ENCODE measurements at places on chromosomes 6 and 20.

- no peak for DNase-seq
Measured at GRCh38 chr6:124420116-124420840, 542.0 kb upstream of the RNF217 start.

- DNase-seq, result no peak
Measured at GRCh38 chr6:129292836-129293235, 409.9 kb downstream of the LAMA2 start.

DNA sequence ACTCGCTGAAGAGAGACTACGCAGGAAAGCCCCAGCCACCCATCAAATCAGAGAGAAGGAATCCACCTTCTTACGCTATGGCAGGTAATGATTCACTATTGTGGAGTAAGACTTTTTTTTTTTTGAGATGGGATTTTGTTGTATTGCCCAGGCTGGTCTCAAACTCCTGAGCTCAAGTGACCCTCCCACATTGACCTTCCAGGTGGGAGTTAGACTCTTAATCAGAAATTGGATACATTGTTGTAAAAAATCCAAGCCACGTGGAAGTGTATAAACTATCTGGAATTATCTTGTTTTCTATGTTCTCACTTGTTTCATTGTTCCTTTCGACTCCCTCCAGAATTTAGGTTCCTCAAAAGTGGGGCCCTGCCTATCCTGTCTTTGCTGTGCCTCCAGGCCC lies 6.8 kb downstream of the NQO2 start:
- no peak for DNase-seq

GRCh38 chr6:26507658-26508057 lies 7.6 kb downstream of the BTN1A1 start:
- DNase-seq, result no peak

DNA sequence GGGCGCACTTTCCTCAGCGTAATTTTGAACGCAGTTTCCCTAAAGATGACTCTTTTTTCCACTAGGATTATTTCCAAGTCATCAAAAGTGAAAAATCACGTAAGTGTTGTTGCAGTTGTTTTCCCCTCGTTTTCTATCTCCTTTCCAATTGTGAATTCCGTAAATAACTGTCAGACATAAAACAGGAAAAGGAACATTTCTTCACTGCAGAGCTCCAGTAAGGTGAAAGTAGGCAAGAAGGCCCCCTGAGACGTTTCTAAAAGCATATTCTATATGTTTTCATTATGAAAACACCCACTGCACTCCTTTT lies 17.8 kb downstream of the HIVEP2 start:
- no peak for DNase-seq

DNA sequence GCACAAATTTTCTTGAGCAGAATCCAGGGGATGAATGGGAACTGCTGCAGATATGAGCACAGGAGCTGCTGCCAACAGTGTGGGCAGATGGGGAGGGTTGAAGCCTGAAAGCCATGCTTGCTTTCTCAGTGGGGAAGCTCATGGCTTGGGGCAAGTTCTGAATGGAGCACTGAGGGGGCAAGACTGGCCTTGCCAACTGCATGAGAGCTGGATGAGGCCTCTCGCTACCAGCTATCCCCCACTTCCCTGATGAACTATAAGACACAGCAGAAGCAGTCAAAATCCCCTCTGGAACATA lies 28.3 kb downstream of the TREM1 start:
- DNase-seq, result no peak

- DNase-seq, result no peak
Measured at GRCh38 chr6:39464067-39464466, 141.6 kb upstream of the KCNK16 start.

- DNase-seq, result peak; percentile 77
Measured at GRCh38 chr6:113634352-113635163, 222.6 kb upstream of the MARCKS start.

DNA sequence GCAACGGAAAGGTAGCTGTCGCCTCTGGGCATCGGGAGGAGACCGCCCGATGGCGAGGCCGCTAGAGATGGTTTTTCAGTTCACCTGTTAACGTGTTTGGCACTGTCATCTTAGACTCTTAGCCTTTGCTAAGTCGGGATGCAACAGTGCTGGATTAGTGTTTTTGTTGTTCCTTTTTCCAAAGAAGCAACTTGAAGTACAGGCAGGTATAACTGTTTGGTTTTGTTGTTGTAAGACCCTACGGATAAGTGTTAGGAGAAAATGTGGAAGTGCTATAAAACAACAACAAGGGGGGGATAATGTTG lies 723 bp downstream of the MANEA start:
- DNase-seq, result no peak

DNA sequence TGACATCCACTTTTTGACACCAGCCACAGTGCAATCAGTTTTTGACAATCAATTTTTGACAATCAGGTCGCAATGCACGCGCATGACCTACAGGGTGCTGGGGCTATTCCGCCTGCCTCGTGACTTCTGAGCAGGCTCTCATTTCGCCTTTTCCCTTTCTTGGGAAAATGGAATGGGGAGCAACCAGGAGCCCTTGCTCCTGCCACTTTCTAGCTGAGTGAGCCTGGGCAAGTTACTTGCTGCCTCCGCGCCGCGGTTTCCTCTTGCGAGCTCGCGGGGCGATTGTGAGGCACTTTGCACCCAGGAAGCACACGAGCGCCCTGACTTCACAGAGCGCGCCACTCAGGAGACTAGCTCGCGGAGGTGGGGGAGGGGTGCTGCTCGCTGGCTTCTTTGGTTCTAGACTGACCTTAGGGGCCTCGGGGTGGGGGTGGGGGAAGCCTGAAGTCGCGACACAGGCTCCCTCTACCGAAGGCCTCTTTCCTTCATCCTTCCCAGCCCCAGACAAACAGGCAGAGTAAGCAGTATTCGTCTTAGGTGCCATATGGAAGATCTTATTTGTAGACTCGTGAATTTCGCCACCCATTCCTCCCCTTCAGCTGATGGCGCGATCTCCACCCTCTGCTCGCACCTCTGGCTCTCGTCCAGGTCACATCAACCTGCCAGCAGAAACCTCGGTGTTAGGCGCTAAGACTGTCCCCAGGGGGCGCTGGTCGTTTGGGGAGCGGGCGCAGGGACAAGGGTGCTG lies 4.6 kb downstream of the TP53TG5 start:
- peak; percentile 87 for DNase-seq

GRCh38 chr20:45306431-45306982 lies at the start of gene RBPJL:
RBPJL (plus strand) TSS chr20:45306840; CDS start chr20:45306923, 83 bp downstream.
- no peak for DNase-seq

DNA sequence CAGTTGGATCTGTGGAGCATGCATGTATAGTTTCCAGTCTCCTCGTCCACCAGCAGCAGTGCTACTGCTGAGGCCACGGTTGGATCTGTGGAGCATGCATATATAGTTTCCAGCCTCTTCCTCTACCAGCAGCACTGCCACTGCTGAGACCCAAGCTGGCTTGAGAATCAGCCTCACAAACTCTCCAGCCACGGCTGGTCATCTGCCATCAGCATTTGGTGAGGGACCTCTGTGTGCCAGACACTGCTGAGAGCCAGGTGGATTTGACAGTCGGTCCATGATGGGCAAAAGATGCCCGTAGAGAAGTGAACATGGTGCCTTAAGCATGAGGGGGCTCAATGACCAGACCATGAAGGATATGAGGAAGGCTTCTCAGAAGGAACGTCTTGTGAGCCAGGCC lies 46.4 kb downstream of the SLC9A8 start:
- no peak for DNase-seq

DNA sequence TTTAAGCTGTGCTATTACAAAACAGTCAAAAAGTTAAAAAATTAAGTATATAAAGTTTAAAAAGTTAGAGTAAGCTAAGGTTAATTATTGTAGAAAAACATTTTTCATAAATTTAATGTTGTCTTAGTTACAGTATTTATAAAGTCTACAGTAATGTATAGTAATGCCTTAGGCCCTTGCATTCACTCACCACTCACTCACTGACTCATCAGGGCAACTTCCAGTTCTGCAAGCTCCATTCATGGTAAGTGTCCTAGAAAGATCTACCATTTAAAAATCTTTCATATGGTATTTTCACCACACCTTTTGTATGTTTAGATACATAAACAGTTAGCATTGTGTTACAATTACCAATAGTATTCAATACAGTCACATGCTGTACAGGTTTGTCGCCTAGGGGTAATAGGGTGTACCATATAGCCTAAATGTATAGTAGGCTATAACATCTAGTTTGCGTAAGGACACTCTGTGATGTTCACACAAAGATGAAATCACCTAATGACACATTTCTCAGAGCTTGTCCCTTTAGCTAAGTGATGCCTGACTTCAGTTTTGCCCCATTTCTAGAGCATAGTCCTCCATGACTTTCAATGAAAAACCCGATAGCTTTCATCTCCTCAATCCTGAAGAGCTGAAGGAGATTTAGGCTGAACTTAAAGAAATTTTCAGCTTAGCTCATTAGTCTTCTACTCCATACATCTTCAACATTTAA lies 14.9 kb upstream of the HLA-DRA start:
- DNase-seq, result no peak

GRCh38 chr20:33857722-33858563 lies 46.8 kb downstream of the CHMP4B start:
- DNase-seq, result no peak

- DNase-seq, result no peak
Measured at GRCh38 chr20:48769069-48769983, 58.5 kb downstream of the PREX1 start.

DNA sequence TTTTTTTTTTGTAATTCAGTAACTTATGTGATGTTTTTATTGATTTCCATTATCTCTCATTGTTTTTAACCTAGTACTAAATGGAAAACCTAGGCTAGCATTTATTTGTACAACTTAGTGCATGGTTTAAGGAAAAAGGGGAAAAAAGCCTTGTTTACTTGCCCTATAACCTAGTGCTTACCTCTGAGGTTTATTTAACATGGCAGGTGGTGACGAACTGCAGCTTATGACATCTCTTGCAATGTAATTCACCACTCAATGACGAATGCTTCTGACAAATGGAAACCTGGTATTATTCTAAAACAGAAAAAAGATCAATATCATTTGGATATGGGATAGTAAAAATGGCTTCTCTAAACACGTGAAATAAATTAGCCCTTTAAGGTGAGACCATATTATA lies 618.6 kb upstream of the FLRT3 start:
- no peak for DNase-seq

DNA sequence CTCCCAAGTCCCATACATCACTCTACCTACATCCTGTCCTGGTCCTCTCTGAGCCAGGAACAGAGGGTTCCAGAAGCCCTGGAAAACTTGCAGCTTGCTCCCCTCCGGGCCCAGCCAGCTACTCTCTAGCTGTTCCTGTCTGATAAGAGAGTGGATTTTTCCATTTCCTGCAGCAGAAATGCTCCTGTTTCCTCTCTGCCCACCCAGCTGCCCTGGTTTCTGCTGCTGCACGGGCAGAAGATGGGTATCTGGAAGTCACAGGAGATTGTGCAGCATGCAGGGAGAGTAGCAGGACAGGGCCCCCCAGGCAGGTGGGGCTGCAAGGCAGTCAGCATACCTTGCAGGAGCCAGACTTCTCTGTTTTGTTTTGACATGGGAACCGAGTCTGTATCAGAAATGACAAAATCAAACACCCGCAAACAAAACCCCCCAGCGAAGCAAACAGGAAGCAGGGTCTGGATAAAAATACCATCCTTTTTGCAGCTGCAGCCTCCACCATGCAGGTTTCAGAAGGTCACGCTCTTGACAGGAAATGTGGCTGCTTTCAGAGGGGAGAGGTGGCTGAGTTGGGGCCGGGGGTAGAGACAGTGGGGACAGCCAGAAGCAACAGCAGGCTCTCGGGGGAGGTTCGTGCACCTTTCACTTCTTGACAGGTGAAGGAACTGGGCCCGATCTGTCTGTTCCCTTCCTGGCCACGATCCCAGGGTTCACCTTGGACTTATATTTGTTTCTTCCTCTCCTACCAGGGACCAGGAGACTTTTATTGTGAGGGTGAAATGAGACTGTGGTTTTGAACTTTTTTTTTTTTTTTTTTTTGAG lies 50.8 kb upstream of the FAM83D start:
- DNase-seq, result no peak

- DNase-seq, result no peak
Measured at GRCh38 chr20:8168785-8169288, 36.8 kb downstream of the PLCB1 start.

GRCh38 chr6:142408409-142408808 lies 106.6 kb downstream of the ADGRG6 start:
- DNase-seq, result peak; percentile 21

DNA sequence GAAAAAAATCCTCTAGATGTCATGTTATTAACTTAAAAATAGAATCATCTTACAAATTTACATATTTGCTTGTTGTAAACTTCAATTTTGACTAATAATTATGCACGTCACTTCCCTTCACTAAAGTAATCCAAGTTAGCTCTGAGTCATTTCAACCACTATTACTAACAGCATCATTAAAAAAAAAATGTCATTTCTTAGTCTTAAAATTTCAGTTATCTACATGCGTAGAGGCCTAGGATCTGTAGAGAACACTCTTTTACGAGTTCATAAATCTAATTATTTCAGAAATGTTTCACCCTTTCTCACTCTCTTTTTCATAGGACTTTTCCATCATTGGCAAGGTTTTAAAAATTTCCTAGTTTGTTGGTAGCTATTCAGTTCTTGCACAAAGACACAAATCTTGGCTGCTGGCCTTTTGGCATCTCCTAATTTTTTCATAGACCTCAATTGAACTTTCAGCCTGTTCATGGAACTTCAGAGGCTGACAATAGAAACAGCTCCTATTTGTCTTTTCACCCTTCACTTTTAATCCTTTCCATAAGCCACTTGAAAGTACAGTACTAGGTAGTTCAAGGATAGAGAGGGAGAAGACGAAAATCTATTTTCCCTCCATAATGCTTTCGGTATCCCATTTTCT lies 61.5 kb downstream of the OGFRL1 start:
- DNase-seq, result peak; percentile 53

GRCh38 chr6:134310817-134311216 lies 7.1 kb downstream of the SGK1 start:
- DNase-seq, result no peak

- no peak for DNase-seq
Measured at GRCh38 chr20:57618091-57618763, 2.0 kb downstream of the ZBP1 start.

DNA sequence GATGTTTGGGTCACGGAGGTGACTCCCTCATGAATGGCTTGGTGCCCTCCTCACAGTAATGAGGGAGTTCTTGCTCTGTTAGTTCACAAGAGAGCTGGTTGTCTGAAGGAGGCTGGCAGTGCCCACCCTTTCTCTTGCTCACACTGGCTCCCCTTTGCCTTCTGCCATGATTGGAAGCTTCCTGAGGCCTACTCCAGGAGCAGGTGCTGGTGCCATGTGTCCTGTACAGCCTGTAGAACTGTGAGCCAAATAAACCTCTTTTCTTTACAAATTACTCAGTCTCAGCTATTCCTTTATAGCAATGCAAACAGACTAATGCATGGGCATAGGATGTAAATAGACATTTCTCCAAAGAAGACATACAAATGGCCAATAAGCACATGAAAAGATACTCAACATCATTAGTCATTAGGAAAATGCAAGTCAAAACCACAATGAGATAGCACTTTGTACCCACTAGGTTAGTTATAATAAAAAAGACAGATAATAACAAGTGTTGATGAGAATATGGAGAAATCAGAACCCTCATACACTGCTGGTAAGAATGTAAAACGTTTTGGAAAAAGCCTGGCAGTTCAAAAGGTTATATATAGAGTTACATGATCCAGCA lies 17.7 kb downstream of the C20orf203 start:
- no peak for DNase-seq

Measured in choroid plexus epithelial cell (primary cell).